Muscle of back (tissue), 13 donors: ENCODE measurements at places on chromosomes 7 and 10.
A peak's percentile ranks its signal among the peaks of the same experiment; 100 is the strongest.

DNA sequence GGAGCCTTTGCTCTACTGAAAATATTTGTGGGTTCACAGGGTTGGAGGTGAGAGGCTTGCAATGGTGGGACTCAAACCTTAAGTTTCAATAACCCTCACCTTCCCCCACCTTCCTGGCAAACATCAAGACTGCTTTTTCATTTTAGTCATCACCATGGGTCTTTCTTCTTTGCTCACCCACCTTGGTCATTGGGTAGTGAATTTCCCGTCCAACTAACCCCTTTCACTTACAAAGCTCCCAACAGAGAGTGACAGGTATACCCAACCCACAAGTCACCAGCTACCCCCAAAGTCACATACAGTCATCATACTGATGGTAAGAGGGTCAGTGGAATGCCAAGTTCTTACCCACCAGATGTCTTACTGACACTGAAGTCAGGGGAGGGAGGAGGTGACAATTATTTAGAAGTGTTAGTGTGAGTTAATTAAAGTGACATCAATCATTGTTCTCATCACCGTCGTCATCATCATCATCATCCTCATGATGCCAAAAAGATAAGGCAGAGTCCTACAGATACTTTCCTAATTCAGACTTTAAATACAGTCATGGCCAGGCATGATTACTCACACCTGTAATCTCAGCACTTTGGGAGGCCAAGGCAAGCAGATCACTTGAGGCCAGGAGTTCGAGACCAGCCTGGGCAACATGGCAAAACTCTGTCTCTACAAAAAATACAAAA is 49.0 kb downstream of the PIK3AP1 start:
- DNase-seq = no peak

DNA sequence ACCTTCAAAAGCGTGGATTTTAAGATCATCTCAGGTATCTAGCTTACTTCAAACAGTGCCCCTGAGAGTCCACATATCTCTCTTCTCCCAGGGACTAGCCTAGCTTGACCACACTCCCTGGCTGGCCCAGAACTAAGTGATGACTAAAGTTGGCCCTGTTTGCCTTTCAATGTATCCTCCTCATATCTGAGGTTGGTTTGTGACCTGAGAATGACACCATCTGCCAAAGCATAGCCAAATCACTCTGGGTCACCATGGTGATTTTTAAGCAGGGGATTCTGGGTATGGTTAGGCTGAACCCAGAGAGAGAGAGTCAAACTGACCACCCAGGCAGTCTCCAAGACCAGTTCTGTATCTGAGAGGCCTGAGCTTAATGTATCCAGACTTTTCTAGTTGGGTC is 16.2 kb downstream of the CNNM1 start:
- no peak for DNase-seq

- DNase-seq = peak; percentile 56
Observed at GRCh38 chr7:91266689-91267090, 2.5 kb downstream of the FZD1 start.

DNA sequence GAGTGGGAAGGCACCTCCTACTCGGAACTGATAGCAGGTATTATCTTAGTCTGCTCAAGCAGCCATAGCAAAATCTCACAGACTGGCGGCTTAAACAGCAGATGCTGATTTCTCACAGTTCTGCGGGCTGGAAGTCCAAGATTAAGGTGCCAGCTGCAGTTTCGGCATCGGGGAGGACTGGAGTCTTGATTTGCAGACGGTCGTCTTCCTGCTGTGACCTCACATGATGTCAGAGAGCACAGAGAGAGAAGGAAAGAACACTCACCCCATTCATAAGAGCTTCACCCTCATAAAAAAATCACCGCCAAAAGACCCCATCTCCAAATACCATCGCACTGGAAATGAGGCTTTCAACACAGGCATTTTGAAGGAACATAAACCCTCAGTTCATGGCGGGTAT is 216.5 kb upstream of the PITRM1 start:
- no peak for DNase-seq

DNA sequence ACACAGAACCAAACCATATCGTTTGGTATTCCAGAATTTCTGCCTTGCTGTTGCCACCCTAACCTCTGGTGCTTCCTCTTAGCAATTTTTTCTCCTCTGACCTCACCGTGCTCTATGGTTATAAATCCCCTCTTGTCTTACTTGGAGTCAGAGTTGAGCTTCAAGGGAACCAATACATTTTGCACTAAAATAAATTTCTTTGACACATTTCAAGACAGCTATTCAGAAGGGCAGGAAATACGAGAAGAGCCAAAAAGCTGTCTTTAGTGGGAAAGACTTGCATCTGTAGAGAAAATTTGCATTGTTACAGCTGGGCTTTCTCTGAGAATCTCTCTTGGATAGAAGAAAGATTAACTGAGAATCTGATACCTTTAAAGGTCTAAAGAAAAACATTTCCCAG is 14.5 kb upstream of the AKR1C2 start:
- DNase-seq = peak; percentile 7

DNA sequence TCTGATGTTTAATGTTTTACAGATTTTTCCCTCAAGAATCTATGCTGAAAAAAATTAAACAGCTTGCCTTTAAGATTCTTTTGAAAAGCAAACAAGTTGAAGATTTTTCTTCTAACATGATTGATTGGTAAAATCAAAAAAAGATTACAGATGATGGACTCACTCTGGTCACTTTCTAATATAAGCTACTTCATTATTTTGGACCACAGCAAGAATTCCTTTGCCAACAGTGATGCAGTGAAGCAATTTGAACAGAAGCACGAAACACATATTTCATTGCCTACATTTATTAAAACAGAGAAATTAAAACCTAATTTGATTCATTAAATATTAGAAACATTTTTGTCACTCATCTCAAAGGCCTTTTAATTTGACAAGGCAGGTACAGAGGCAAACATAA is 82.1 kb upstream of the SGCE start:
- peak; percentile 36 for DNase-seq

DNA sequence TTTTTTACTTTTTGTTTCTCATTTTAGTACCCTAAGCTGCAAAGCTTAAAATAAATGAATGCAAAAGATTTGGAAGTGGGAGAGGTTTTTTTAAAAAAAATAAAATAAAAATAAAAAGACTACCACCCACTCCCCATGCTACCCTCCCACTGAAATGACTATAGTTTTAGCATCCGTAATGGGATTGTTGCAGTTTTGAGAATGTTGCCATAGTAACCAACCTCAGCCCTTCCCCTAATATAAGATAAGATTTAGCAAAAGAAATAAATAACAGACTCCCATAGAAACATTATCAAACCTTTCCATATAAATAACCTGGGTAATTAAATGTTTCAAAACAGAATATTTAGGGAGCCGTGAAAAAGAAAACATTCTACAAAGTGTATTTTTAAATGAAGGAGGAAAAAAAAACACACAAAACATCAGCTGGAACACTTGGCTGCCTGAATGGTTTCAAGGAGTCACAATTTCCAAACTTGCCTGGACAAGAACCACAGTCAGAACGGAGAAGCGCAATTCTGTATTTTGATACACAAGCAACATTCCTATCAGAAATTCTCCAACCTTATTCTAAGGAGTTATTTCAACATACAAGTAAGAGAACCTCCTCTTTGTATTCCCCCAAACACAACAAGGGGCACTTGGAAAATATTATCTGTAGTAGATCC is 57.4 kb downstream of the DGKI start:
- no peak for DNase-seq
